ENCODE measurements at places on chromosomes 11 and 22.

GRCh38 chr11:115918576-115918975 is 414.4 kb upstream of the CADM1 start:
- no peak for DNase-seq

GRCh38 chr11:65130631-65131416 is 3.5 kb downstream of the SYVN1 start:
- no peak for DNase-seq

GRCh38 chr11:80822308-80822707 is 1381.5 kb upstream of the TENM4 start:
- peak; percentile 47 for DNase-seq

- no peak for DNase-seq
Observed at GRCh38 chr11:65870706-65871681, 1.6 kb downstream of the EFEMP2 start.

DNA sequence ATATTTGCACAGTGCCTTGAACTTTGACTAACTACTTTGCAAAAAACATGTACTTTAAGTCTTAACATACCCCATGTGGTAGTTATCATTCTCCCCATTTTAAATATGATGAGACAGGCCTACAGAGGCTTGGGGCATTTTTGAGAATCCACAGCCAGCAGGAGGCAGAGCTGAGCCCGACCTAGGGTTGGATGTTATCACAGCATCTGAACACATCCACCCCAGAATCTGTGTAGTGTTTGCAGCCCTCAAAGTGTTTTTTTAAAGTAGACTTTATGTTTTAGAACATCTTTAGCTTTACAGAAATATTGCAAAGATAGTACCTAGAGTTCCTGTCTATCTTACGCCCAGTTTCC is 17.6 kb downstream of the OTOG start:
- no peak for DNase-seq

DNA sequence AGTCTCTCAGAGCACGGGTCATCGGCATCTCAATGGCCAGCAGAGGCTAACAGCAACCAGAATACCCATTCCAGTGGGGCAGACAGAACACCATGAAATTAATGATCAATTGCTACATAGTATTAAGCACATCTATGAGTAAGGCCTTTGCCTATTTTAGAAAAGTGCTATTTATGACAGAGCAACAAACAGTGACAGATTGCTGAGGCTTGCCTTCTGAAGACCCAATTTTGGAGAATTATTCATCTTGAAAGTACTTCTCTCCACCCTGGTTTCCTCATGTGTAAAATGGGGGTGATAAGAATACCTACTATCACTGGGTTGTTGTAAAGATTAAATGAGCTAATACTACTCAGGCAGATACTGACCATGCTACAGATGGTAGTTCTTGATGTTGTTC is 232.7 kb downstream of the TENM4 start:
- no peak for DNase-seq

DNA sequence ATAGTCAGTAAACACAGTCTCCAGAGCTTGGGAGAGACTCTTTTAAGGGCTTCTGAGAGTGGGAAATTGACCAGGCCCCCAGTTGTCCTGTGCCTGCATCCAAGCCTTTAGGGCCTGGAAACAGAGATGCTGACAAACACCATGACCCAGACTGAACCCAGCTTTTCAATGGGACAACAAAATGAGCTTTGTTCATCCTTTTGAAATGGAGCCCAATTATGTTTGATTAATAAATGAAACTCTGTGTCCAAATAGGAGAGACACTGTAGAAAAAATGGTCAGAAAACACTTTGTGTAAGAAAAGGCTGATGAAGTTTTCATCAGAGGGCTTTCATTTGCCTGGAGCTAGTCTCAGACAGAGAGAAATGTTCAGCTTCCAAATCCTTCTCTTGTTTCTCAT is 146.0 kb downstream of the RRAS2 start:
- no peak for DNase-seq

- DNase-seq = no peak
Observed at GRCh38 chr11:6825231-6825744, 20.2 kb upstream of the OR10A5 start.

DNA sequence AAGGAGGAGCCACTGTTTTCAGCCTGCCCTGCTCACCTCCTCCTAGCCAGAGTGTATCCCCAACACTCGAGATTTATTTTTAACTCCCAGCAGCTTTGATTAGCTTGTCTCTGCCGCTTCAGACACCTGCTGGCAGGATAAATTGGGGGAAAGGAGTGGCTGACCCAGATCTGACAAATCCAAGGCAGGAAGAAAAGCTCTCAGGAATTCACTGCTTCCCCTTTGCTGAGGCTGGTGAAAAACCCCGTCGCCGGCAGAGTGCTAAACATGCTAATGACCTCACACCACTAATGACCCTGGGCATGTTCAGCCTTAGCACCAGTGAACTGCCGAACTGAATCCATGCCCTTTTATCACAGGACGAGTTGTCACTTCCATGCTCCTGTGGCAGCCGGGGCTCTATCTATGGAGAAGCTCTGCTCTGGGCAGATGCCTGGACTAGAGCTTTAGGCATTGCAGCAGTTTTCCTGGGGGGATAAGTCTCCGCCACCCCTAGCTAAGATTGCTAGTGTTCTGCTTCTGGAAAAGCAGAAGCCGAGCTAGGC is 52.2 kb downstream of the FEZ1 start:
- DNase-seq = no peak
